ENCODE measurements at places on chromosomes 7 and 10.

GRCh38 chr7:151432658-151433521 lies 7.1 kb downstream of the CRYGN start:
- DNase-seq = no peak

GRCh38 chr7:68334216-68334615 lies 1264.1 kb upstream of the AUTS2 start:
- no peak for DNase-seq

GRCh38 chr10:132417957-132418441 lies 21.0 kb downstream of the PWWP2B start:
- peak; percentile 21 for DNase-seq

GRCh38 chr7:96188174-96188581 lies 133.7 kb downstream of the SLC25A13 start:
- no peak for DNase-seq

DNA sequence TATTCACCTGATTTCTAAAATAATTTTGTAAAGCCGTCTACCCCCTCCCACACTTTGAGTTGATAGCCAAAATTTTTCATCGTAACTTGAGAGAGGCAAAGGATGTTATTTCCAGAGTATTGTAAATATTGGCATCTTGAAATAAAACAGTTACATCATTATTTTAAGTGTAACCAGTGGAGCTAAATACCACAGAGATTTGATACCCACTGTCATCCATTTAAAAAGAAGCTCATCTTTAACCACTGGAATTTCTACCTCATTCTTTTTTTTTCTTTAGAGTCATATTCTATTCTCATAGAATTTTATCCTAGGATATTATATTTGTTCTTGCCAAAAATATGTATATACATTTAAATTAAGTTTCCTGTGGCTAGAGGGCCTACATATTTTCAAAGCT lies 48.6 kb downstream of the CAMK1D start:
- DNase-seq = peak; percentile 52
